ENCODE measurements at places on chromosomes 7 and 10.

DNA sequence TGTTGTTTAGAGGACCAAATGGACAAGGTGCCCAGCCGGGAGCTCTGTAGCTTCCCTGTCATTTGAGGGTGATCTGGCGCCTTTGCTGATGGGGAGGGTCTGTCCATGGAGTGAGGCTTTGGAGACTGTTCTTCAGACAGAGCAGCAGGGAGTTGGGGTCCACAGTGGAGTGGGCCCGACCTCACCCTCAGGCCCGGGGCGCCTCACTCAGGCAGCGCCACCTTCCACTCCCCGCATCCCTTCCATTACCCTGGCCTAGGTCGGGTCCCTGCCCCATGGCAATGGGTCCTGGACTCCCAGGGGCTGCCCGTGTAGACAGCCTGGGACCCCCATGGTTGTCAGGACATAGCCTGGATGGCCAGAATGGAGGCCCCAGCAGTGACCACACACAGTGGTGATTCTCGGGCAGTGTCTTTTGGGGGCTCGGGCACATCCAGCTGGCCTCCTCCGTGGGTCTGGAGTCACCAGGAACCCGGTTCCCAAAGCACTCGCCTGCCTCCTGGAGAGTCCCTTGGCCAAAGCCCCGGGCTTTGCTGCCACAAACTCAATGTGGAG lies 38.5 kb downstream of the TCERG1L start:
- DNase-seq = no peak

- no peak for DNase-seq
These were observed 63.9 kb upstream of the AHR start for GRCh38 chr7:17234398-17235031.

GRCh38 chr10:96505150-96506136 lies 8.3 kb downstream of the TLL2 start:
- DNase-seq = no peak

GRCh38 chr7:44385434-44386138 lies 60.2 kb upstream of the CAMK2B start:
- no peak for DNase-seq

DNA sequence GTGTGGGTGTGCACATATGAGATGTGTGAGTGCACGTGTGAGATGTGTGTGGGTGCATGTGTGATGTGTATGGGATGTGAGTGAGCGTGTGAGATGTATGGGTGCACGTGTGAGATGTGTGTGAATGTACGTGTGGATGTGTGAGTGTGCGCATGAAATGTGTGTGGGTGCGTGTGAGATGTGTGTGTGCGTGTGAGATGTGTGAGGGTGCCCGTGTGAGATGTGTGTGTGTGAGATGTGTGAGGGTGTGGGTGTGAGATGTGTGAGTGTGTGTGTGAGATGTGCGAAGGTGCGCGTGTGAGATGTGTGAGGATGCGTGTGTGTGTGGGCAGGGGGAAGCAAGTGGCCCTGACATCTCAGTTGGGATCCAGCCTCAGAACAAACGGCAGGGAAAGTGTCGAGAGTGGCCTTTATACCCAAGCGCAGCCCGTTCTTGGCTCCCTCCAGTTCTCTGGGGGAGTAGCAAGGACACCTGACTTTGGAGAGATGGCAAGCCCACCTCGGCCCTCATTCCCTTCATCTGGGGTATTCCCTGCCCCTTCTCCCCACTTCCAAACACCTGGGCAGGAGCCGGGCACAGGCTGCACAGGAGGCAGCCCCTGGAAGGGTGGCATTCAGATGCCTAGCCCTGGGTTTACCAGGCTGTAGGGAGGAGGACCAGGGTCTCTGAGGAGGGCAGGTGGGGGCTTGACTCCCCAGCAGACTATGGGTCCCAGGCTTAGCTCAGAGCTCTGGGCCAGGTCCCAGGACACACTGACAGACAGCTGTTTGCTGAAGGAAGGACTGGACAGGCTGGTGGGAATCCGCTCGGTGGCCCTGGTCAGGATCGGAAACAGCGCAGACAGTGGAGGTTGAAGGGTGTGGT lies 31.6 kb downstream of the PPIF start:
- DNase-seq = no peak

DNA sequence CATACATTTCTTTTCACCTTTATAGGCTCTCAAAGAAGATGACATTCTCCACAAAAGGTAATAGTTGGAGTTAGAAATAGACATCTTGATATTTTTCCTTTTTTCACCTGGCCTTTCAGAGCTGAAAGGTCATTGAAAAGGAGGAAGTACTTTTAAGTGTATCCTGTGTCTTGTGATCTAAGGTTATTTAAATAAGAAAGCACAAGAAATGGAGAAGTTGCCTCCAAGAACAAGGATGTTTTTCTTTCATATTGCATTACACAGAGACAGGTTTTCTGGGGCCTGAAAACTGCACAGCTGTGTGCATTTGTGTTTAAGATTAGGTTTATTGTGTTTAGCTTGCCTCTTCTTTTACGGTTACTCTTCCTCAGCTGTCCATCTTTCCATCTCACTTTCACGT lies 103.4 kb upstream of the SEMA3D start:
- DNase-seq = no peak

DNA sequence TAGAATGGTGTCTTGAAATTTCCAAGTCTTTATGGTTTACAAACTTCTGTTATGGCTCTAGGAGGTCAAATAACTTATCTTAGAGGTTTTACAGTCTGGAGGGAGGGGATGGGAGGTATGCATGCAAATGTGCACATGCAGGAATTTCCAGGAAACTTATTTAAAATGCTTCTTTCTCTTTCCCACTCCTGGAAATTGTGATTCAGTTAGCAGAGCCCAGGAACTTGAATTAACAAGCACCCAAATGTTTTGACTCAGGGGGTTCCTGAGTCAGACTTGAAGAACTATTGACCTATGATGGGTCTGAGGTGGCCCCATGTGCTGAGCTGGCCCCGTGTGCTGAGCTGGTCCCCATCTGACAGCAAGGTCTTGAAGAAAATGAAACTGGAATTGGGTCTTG lies 669.4 kb downstream of the INHBA start:
- DNase-seq = no peak

Measured in activated T-helper 1 cell treated with anti-CD3 and anti-CD28 coated beads, Interleukin-2, amount 50 U/mL, for 16 hours (primary cell).